Stimulated activated CD8-positive, alpha-beta memory T cell treated with anti-CD3 and anti-CD28 coated beads, Interleukin-4, amount 100 ng/mL, for 48 hours (primary cell): ENCODE measurements at places on chromosomes 1 and 21.

GRCh38 chr1:160643138-160643537 lies 3.7 kb downstream of the SLAMF1 start:
- no peak for DNase-seq

DNA sequence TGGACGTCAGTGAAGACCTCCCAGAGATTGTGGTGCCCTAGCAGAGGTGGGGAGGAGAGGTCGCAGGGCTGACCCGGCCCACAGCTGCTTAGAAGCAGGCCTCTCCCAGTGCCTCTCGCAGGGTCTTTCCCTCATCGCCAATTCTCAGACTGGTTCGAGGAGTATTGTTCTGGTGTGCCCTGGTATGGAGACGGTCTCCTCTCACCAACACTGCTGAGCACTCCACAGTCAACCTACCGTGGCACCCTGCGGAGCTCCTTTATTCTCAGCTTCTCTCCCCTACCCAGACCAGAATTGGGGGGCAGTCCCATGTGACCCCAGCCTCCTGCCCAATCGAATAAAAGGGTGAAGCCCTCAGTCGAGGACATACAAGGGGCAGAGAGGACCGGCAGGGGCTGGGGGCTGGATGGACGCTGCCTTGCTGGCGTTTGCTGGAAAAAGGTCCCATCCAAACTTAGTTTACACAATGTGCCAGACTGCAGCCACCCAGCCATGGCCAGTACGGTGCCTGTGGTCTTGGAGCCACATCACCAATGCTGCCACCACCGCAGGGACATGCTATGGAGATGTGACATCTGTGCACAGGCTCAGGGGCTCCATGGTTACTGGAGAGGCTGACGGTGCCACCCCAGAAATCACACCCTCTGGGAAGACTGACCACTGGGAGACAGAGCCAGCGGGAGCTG lies 80.8 kb downstream of the STUM start:
- peak; percentile 20 for DNase-seq

GRCh38 chr1:6998267-6998666 lies 213.0 kb downstream of the CAMTA1 start:
- DNase-seq = no peak

DNA sequence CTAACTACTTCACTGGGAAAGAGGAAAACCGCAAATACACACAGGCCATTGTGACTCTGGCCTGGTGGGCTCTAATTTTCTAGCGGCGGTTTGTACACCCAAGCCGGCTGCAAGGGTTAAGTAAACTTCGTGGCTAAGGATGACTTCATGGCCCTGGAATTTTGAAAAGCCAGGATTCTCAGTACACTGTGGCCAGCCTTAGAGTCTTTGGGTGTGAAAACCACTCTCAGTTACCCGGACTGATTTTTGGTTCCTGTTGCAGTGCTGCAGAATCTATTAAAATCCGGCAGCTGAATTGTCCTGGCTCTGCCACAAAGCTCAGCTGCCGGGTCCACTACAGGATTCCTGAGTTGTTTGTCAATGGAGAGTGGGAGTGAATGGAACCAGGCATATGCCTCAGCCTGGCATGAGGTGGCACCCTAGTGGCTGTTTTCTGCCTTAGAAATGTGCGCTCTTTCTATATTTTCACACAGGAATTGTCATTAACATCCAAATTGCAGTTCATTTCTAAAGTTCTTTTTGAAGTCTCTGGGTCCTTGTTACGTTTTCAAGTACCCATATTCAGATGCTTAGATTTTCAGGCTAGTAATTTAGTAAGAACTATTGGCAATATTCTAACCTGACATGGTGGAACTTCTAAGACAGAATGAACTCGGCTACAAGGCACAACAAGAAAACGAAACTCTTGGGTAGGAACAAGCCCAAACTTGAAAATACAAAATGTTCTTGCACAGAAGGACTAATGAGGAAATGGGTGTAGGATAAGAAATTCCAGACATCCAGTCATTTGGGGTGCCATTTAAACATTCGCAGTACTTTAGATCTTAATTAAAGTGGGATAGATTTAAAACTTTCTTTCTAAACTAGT lies 255.9 kb downstream of the NFIA start:
- DNase-seq = no peak

GRCh38 chr1:219294251-219294650 lies 120.6 kb downstream of the LYPLAL1 start:
- no peak for DNase-seq

DNA sequence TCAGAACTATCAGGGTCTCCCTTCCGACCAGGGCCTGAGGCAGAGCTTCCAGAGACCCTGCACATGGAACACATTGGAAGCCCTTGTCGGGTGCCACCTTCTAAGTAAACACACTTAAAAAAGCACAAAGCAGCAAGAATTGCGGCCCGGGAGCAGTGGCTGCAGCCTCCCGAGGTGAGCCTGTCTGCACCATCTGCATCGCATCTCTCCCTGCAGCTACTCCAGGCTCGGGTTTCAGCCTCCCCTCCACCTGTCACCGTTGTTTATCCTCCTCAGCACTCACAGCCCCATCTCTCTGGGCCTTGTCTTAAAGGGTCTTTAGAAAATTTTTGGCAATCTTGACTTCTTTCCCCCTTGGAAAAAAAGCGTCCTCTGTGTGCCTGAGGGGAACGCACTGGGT lies 95.1 kb upstream of the ARHGEF16 start:
- no peak for DNase-seq

GRCh38 chr1:48017716-48018115 lies 20.5 kb upstream of the TRABD2B start:
- no peak for DNase-seq

DNA sequence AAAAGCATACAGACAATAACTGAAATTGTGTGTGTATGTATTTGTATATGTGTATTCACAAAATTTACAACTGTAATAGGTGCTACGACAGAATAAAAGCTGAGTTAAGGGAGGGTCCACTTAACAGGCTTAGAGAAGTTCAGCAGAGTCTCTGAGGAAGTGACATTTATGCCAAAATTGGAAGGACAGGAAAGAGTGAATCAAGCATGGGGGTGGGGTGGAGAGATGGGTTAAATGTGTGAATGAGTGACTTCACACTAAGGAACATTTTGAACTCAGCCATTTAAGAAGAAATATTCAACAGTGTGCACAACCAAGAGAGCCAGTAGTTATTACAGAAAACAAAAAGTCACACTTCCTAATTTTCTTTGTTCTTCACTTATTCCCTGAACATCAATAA lies 53.8 kb upstream of the RGS1 start:
- peak; percentile 44 for DNase-seq

DNA sequence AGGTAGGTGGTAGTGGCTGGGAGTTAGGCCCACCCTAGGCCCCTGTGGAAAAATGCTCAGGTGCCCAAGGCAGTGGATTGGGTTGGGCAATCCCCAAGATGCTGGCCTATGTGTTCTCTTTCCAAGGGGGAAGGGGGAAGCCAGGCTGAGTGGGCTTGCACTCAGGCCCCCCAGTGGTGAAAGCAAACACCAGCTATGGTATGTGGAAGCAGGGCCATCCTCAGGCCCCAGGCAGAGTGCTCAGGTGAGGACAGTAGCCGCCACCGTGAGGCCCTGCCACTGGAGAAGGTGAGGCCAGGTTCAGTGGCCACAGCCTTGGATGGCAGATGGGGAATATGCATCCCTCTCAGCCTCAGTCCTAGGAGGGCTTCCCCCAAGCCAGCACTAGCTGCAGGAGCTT lies 11.8 kb downstream of the LY9 start:
- DNase-seq = no peak

DNA sequence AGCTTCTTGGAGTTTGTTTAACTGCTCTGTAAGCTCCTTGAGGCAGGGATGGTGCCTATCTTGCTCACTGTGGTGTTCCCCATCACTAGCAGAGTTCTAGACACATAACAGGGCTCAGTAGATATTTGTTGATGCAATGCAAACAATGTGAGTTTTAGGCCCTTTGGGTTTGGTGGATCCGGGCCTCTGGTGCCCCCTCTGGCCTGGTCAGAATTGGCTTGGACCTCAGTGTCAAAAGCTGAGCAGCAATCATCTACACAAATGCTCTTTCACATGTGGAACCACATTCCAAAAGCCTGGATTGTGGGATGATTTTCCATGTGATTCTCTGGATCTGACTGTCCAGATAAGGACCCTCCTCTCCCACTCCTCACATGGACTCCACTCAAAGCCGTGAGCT lies 53.4 kb upstream of the BCAR3 start:
- no peak for DNase-seq
